ENCODE measurements at places on chromosomes 13 and 19. TPM values are rescaled to one million over a fixed set of nuclear protein-coding genes. Genes with fewer than 3 reads are reported as not detected.
A peak's percentile ranks its signal among the peaks of the same experiment; 100 is the strongest.

- DNase-seq: no peak
- no peak overlapping the region for H3K4me3 ChIP-seq
- no peaks in the 10 kb centered on the region for H3K4me1 ChIP-seq
- H3K36me3 ChIP-seq: peaks cover 26% of the 10 kb centered on the region
Observed at GRCh38 chr19:734716-735115, 16.2 kb upstream of the MISP start.

DNA sequence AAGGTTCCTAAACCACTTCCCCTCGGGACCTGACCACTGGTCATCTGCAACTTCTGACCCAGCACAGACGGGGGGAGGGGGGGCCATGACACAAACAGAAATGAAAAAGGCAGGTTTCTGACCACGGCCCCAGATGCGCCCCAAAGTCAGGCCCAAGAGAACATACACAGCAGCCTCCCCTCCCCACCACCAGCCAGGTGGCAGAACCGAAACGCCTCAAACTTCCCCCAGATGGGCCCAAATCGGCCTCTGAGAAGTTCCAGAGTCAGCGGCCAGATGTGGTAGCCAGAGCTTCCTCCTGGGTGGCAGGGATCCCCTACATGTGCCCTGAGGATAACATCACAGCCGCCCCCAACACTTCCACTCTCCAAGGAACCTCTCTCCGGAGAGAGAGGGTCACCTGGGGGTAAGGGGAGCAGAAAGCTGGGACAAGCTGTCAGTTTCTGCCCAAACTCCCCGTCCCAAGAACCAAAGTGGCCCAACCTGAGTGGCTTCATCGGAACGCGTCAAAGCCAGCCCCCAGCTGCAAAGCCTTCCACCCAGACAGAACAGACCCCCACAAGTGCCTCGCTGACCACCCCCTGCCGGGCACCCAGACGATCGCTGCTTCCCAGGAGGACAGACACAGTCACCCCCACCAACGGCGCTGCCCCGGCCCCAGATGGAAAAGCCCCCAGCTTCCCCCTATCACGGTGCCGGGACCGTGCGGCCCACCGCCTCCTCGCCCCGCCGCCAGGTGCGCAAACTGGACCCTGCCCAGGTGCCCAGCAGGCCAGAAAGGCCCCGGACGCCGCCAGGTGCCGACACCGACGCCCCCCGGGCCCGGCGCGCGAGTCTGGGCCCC, 800 bp downstream of the ELL start:
- H3K4me3 ChIP-seq: peak overlapping the region; percentile 85
- no peaks in the 10 kb centered on the region for H3K27me3 ChIP-seq
- no peaks in the 10 kb centered on the region for H3K36me3 ChIP-seq
- H3K4me1 ChIP-seq: peaks cover 11% of the 10 kb centered on the region
- peak; percentile 45 for DNase-seq

DNA sequence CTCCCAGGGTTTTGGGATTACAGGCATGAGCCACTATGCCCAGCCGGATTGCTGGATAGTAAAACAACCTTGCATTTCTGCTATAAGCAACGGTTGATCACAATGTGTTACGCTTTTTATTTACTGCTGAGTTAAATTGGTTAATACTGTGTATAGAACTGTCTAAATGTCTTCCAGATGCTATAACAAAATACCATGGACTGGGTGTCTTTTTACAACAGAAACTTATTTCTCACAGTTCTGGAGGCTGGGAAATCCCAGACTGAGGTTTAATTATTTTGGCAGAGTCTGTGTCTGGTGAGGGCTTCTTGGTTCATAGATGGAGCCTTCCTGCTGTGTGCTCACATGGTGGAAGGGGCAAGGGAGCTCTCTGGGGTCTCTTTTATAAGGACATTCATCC, 65.5 kb downstream of the ING1 start:
- no peak overlapping the region for H3K27ac ChIP-seq
- no peaks in the 10 kb centered on the region for H3K27me3 ChIP-seq
- peaks cover 3% of the 10 kb centered on the region for H3K4me1 ChIP-seq

DNA sequence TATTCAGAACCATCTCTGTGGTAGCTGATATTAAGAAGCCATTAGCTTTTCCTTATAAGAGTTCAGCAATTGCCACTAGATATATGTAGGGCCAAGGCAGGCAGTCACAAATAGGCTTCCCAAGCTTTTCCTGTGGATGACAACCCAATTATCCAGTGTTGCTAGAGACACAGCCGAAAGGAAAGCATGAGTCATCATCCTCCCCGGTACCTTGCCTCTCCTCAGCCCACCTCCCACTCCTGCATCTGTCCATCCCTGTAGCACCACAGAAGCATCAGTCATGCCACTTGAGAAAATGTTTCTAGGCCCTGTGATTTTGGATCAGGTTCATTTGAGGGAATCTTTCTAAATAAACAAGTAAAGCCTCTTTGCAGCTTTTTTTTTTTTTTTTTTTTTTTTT, 204.3 kb downstream of the DNAJC15 start:
- DNase-seq: no peak
- no peaks in the 10 kb centered on the region for H3K36me3 ChIP-seq
- no peak overlapping the region for H3K27ac ChIP-seq
- H3K4me3 ChIP-seq: no peak overlapping the region

- peak overlapping the region; percentile 55 for H3K27ac ChIP-seq
- H3K4me3 ChIP-seq: no peak overlapping the region
- H3K27me3 ChIP-seq: no peaks in the 10 kb centered on the region
Observed at GRCh38 chr13:33290421-33290965, 4.9 kb upstream of the STARD13 start.

ZNF529 gene
- 29.0 TPM for total RNA-seq

- H3K36me3 ChIP-seq: peaks cover 10% of the 10 kb centered on the region
- DNase-seq: no peak
- H3K27me3 ChIP-seq: no peaks in the 10 kb centered on the region
- H3K4me3 ChIP-seq: peak overlapping the region; percentile 99
- peak overlapping the region; percentile 98 for H3K27ac ChIP-seq
Observed at GRCh38 chr13:93230261-93230855, 3.8 kb downstream of the GPC6 start.

- H3K4me1 ChIP-seq: no peaks in the 10 kb centered on the region
- H3K27ac ChIP-seq: no peak overlapping the region
- no peak overlapping the region for H3K4me3 ChIP-seq
- no peaks in the 10 kb centered on the region for H3K27me3 ChIP-seq
- no peaks in the 10 kb centered on the region for H3K36me3 ChIP-seq
Observed at GRCh38 chr19:30167206-30167868, 204.8 kb upstream of the ZNF536 start.

ZNF345 gene
- 15.8 TPM for total RNA-seq

TNFAIP8L1 gene
- 7.7 TPM for total RNA-seq

DNA sequence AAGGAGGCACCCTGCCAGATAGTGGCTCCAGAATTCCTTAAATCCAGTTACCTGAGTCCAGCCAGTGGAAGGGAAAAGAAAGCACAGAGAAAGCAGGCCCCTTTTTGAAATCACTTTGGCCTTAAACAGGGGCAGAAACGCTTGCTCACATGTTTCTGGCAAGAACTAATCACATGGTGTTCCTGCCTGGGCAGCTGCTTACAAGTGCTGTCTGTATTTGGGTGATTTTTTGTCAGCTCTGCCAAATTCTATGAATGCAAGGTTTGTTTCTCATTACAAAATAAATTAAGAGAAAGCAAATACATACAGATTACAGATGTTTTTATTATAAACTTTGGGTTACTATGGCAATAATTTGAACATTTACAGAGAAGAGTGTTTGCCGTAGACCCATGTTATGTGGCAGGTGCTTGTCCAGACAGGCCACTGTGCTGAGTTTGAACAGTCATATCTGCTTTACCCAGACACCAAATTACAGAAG, 1237.8 kb downstream of the SLITRK5 start:
- peaks cover 7% of the 10 kb centered on the region for H3K4me1 ChIP-seq
- H3K4me3 ChIP-seq: no peak overlapping the region
- H3K27ac ChIP-seq: peak overlapping the region; percentile 61
- DNase-seq: no peak

GRCh38 chr13:73674570-73674969, 459.6 kb downstream of the KLF12 start:
- no peaks in the 10 kb centered on the region for H3K36me3 ChIP-seq
- H3K27ac ChIP-seq: no peak overlapping the region
- H3K27me3 ChIP-seq: no peaks in the 10 kb centered on the region
- H3K4me1 ChIP-seq: peaks cover 29% of the 10 kb centered on the region

DNA sequence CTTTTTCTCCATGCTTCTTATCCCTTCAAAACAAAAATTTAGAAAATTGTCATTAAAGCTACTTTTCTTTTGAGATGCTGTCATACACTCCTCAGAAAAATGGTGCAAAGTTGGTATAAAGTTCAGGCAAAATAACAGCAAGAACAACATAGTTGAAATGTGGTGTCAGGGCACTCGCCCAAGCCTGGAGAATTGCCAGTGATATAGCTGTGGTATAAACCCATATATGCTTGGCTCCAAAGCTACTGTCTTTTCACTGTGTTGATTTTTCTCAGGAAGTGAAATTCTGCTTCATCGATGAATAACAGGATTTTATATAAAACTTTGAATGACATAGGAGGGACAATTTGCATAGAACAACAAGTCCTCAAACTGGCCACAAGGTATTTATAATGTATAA, 2532.9 kb downstream of the PCDH9 start:
- peaks cover 2% of the 10 kb centered on the region for H3K36me3 ChIP-seq
- H3K4me1 ChIP-seq: peaks cover 3% of the 10 kb centered on the region
- H3K27ac ChIP-seq: no peak overlapping the region
- no peak for DNase-seq
- H3K4me3 ChIP-seq: no peak overlapping the region
- H3K27me3 ChIP-seq: no peaks in the 10 kb centered on the region

DNA sequence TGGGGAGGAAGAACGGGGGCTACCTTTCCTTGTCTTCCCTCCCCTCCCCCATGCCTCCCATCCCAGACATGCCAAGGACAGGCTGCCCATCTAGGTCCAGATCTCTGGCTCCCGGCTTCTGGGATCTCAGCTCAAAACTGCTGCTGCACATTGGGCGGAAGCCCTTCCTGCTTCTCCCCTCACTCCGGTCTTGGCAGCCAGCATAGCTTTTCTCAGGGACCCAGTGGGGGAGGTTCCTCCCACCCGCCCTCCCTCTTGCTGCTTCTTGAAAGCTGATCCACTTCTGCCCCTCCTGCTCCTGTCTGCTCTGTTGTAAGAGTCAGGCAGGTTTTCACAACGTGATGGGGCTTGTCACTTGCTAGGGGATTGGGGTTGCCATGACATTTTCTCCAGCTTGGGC, 21.7 kb upstream of the RNF17 start:
- H3K4me3 ChIP-seq: no peak overlapping the region
- no peak for DNase-seq
- H3K27ac ChIP-seq: peak overlapping the region; percentile 47

DNA sequence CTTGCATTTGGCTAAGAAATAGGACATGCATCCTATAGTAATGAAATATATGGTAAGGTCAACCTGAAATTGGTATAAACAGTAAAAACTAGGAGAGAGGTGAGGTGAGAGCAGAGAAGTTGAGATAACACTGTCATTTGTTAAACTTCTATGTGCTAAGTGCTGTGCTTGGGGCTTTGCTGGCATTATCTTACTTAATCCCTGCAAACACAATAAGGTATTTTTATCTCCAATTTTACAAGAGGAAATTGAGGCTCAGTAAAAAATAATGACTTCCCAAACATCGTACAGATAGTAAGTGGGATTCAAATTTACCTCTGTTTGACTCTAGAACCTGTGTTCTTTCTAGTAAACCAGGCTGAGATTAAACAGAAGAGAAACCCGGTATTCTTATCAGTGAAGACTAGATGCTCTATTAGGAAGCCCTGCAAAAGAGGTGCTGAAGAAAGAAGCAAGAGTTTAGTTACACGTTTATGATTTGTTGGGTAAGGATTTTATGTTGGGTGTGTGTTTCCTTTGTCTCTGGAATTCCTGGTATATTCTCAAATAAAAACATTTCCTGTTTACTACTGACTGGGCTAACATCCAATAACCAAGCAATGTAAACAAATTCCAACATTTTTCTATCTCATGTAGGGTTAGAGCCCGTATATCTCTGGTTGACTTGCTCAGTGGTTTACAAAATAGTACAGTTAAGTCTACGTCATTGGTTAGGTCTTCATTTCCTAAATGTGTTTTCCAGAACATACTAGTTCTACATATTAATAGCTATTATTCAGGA, 137.3 kb upstream of the FNDC3A start:
- peaks cover 6% of the 10 kb centered on the region for H3K36me3 ChIP-seq
- H3K4me1 ChIP-seq: no peaks in the 10 kb centered on the region
- H3K4me3 ChIP-seq: no peak overlapping the region
- DNase-seq: no peak
- H3K27ac ChIP-seq: no peak overlapping the region

DNA sequence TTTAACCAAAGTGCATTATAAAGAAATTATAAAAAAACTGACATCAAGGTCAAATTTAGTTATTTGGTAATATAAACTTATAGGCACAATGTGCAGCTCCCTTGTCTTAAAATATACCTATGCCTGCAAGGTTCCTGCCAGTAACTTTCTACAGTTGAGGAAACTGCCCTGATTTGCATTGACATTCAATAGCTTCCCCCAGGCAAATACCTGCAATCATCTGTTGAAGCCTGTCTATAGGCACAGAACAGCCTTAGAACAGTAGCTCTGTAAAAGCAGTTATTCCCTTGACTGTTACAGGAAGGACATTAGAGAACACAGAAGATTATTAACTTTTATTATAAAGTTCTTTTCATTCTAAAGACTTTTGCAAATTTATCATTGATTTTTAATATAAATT, 1239.5 kb downstream of the PCDH9 start:
- H3K4me3 ChIP-seq: no peak overlapping the region
- DNase-seq: no peak
- H3K36me3 ChIP-seq: no peaks in the 10 kb centered on the region
- no peaks in the 10 kb centered on the region for H3K27me3 ChIP-seq

C2CD4C gene
- 7.8 TPM for total RNA-seq

- no peak overlapping the region for H3K4me3 ChIP-seq
- peaks cover 34% of the 10 kb centered on the region for H3K27me3 ChIP-seq
- peaks cover 24% of the 10 kb centered on the region for H3K4me1 ChIP-seq
Observed at GRCh38 chr13:26053418-26053980, 1.7 kb upstream of the SHISA2 start.

COL5A3 gene
- 4.4 TPM for total RNA-seq

DNA sequence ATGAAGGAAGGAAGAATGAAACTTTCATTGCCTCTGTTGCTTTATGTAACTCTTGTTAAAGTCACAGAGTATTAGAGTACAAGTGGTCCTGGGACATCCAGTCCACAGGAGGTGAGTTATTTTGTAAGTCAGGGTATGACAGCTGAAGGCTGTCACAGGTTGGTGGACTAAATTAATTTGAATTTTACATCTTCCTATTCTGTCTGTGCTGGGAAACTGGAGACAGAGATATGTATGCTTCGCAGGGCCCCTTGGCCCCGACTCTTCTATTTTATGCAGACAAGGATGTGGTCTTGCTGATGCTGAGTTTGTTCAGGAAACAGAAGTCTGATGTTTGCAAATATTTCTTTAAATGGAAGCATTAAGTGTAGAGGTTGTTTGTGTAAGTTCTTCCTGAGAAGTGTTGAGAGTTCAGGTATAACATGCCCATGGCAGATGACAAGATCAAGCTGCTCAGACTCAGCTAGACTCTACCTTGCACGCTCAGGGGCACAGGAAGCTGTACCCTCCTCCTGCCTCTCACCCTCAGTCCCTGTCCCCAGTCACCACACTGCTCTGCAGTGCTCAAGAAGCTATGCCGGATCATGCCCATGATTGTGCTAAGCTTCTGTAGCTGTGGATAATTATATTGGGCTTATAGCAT, 23.4 kb downstream of the RASL11A start:
- peaks cover 28% of the 10 kb centered on the region for H3K27me3 ChIP-seq
- H3K36me3 ChIP-seq: no peaks in the 10 kb centered on the region
- DNase-seq: no peak
- H3K4me1 ChIP-seq: peaks cover 5% of the 10 kb centered on the region
- no peak overlapping the region for H3K4me3 ChIP-seq
- no peak overlapping the region for H3K27ac ChIP-seq

Measured in mesothelial cell of epicardium (in vitro differentiated cells).